Erythroblast (primary cell): ENCODE measurements at places on chromosomes 13 and 19.

GRCh38 chr13:110713642-110713952, at the start of gene ING1:
Gene ING1 (plus strand): TSS chr13:110713700. CDS start chr13:110714150, 450 bp downstream.
- no peak for DNase-seq

GRCh38 chr19:1854542-1855039, 6.3 kb upstream of the REXO1 start:
- DNase-seq = peak; percentile 80

DNA sequence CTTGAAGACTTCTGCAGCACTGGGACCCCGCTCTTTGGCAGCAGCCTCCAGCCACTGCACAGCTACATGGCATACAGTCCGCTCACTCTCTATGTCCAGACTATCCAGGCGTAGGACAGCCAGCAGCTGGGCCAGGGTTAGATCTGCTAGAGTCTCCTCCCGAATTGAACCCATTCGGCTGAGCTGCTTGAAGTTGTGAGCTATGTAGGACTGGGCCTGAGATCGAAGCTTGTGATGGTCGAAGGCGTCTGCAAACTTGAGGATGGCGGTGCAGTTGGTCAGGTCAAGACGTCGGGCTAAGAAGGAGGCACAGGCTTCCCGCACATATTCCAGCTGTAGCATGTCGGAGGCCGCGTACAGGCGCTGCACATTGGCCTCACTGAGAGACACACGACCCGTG, 900 bp downstream of the KBTBD7 start:
- DNase-seq = no peak

DNA sequence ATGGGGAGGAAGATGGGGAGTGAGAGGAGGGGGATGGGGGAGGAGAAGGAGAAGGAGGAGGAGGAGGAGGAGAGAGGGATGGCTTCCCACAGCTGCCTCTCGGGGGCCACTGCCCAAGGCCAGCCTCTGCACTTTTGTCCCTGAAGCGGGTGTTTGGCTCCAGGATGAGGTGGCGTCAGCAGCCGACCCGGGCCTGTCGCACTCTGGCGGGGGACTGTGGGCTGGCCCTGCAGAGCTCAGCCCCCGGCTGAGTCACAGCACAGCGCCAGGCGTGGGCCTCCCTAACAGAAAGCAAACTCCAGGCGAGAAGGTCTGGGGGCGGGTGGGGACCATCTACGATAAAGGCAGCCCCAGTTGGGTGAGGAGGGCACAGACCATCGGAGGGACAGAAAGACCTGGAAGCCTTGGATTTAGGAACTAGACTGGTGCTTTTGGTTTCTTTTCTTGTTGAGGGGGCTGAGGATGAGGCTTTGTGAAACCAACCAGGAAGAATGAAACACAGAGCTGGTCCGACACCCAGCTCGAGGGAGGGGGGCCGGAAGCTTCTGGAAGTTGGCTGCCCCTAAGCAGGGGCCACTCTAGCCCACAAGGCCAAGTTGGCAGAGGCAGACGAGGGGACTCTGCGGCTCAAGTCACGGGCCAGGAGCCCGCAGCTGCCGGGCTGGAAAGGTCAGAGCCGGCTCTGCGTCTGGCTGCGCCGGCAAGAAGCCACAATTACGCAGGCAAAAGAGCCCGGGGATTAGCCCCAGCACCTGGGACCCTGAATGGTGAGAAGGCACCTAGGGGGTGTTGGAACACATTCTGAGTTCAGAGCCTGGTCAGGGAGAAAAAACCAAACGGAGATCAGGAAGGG, 18.2 kb downstream of the LSM4 start:
- peak; percentile 92 for DNase-seq

DNA sequence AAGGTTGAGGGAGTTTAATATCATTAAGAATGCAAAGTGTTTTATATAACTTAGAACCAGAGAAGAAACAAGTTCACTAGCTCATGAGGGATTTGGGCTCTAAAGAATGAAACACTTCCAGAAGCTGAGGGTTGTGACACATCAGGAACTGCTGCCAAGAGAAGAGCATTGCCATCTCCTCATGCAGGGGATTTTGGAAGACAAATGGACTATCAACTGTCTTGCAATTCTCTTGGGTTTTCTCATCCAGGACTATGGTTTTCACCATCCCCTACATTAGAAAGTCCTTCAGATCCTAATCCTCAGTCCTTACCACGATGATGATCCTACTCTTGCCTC, 59.7 kb upstream of the KL start:
- DNase-seq = no peak

- DNase-seq = peak; percentile 82
These were observed 20.4 kb downstream of the MISP start for GRCh38 chr19:771332-771785.

- DNase-seq = peak; percentile 57
These were observed 30.2 kb upstream of the EVI5L start for GRCh38 chr19:7799640-7800355.

DNA sequence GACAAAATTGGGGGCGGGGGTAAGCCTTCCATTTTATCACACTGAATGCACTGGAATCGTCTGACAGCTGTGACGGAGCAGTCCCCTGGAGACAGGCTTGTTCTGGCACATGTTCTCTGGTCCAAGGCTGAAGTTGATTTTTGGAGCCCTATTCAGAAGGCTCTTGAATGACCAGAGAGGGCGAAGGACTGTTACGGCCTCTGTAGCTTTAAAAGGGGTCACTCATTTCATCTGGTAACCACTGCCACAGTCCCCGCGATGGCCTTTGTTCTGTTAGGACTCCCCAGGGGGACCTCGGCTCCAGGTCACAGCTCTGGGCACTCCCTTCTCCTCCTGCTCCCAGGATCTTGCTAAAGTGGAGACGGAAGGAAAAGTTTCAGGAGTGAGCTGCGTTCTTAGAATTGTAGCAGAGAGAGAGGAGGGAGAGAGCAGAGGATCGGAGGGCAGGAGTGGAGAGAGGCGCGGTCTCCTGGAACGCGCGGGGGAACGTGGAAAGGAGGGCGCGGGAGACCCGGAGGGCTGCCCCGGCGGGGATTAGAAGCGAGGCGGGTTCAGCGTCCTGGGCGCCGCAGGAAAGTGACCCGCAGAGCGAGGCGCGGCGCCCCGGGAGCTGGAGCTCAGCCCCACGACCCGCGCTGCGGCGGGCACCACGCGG, 134.3 kb upstream of the MYO16 start:
- no peak for DNase-seq

DNA sequence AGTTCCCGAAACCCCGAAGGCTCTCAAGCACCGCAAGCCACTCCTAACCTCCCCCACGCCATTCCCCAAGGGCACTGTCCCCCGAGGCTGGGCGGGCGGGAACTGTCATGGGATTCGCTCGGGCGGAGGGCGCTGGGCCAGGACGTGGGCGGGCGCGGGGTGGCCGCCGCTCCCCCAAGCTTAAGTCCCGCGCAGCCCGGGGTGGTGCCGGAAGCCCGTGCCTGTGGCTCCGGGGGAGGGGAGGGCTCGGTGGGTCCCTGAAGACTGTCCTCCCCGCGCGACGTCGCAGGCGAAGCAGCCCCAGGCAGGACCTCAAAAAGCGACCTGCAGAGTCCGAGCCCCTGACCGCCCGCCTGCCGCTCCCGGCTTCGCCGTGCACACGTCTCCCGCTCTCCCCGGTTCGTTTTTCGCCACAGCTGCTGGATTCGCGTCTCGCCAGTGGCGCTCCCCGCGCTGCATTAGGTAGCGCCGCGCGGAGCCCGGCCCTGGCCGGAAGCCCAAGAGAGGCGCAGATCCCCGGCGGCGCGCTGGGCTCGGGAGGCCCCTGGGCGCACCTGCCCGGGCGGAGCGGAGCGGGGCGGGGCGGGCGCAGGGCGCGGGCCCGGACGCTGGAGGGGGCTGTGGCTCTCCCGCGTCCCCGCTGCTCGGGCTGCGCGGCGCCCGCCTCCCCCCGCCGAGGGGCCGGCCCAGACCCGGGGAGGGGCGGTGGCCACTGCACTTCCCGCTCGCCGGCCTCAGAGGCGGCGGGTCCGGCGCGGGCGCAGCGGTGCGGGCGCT, at the start of gene FARP1:
TSS of gene FARP1 (plus strand) at position 715 of the 777 bp plus-strand sequence. CDS start 70,149 bp downstream, outside the sequence.
- DNase-seq = peak; percentile 65

GRCh38 chr19:29245215-29245614, 32.3 kb upstream of the UQCRFS1 start:
- DNase-seq = no peak

- DNase-seq = no peak
These were observed 63.3 kb downstream of the DHRS12 start for GRCh38 chr13:51740698-51741097.

GRCh38 chr13:70172946-70173597, 64.8 kb upstream of the KLHL1 start:
- DNase-seq = no peak

DNA sequence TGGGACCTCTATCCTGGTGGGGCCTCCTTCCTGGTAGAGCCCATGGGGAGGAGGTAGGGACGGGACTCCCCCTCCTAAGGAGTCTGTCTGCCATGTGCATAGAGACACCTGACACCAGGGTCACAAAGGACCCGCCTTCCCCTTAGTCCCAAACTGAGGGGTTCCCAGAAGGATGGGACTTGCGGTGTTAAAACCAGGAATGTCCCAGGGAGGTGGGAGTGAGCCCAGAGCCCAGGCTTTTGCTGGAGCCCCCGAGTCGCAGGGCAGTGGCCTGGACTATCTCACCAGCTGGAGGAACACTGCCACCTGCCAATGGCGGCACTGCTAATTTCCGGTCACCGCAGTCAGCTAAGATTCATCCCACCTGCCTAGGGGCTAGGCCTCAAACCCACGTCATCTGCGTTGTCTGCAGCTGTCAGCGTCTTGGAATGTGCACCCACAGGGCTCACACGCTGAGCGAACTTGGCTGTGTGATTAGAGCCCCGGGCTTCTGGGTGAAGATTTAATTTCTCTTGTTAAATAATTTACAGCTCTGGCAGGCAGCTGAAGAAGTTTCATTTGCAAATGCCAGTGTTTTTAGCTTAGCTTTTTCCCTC, 31.9 kb upstream of the ATP11A start:
- DNase-seq = no peak

- DNase-seq = no peak
These were observed 1.9 kb downstream of the TSHZ3 start for GRCh38 chr19:31347354-31347753.

GRCh38 chr19:17687857-17688784, at the start of gene UNC13A:
Gene UNC13A (minus strand): TSS chr19:17688354. CDS start chr19:17688199, 155 bp downstream.
- no peak for DNase-seq

DNA sequence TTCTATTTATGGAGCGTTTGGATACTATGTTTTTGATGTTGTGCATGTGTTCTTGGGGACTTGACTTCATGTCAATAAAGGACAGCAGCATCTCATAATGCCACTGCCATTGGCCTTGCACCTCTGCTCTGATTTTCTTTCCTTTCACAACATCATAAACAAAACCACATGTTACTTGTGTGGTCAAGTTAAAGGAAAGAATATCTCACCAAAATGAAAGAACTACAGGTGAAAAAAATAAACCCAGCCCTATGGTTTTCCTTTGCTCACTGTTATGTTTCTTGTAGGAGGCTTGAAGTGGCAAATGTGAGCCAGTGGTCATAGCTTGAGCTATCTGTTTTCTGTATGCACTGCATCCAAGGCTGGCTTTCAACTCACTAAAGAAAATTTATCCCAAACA, 240.4 kb downstream of the KCNRG start:
- no peak for DNase-seq

GRCh38 chr19:51156710-51157109, 14.6 kb downstream of the SIGLEC7 start:
- DNase-seq = no peak

GRCh38 chr13:46858776-46859175, 38.1 kb downstream of the HTR2A start:
- DNase-seq = no peak

GRCh38 chr13:77470986-77471385, 64.5 kb upstream of the SCEL start:
- DNase-seq = no peak

GRCh38 chr19:7706955-7707456, 5.1 kb upstream of the FCER2 start:
- no peak for DNase-seq

GRCh38 chr19:38946229-38947010, 15.7 kb downstream of the MRPS12 start:
- no peak for DNase-seq

DNA sequence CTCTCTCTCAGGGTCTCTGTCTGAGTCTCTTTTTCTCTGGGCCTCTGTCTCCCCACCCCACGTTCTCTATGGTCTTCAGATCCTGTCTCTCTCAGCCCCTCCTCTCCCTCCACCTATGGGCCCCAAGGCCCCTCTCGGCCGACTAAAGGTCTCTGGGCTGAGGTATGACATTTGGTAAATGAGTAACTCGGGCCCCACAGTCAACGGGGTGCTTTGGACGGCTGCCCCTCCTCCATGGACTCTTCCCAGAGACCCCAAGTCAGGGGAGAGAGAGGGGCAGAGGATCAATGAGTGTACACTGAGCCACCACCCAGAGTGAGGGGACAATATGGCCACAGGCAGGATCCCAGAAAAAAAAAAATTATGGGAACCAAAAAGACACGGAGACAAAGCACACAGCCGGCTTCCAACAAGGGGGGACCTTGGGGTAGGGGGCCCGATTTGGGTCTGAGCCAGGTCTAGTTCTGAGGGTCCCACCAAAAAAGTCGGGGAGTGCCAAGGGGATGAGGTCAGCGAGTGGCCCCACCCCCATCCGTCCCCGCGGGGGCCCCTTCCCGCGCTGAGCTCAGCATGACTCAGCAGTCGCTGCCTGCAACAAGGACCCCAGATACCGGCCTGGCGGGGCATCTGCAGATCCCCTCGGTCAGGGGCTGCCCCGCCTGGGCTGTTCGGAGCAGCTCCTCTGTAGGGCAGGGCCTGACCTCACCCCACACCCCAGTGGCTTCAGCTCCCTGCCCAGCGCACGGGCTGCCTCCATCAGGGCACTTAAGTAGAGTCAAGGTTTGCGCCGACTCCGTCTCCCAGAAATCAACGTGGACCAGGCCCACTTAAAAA, 1.5 kb upstream of the FTL start:
- DNase-seq = peak; percentile 98

DNA sequence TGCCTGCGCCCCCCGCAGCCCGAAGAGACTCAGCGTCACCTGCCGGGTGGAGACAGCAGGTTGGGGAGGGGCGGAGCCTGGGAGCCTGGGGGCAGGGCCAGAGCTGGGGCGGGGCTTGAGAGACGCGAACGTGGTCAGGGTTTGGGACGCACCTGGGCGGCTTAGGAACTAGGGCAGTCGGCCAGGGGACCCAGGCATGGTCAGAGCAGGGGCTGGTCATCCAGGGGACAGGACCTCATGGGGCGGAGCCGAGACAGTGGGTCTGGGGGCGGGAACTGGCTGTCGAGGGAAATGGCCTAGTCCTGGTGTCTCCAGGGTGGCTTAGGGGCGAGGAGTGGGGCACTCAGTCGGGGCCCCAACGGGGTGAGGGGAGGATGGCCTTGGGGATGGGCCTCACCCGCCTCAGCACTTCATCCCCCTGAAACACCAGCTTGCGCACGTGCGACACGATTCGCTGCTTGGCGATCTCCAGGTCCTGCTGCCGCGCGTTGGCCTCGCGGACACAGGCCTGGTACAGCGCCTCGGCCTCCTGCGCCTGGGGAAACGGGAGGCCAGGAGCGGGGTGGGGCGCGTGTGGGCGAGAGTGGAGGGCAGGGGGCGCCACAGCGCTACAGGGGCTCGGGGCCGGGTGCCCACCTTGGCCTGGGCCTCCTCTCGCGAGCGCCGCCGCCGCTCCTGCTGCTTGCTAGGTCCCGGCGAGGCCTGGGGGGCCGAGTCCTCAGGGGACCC, 5.8 kb downstream of the GMIP start:
- no peak for DNase-seq

GRCh38 chr13:52104624-52105023, 24.2 kb downstream of the NEK5 start:
- DNase-seq = no peak
